ENCODE measurements at places on chromosomes 3 and 15. TPM values are rescaled to one million over a fixed set of nuclear protein-coding genes. Genes with fewer than 3 reads are reported as not detected.

Gene LINGO1
- total RNA-seq = 1.5 TPM

Gene CCR3
- total RNA-seq = not detected

Gene HGD
- 0.09 TPM for total RNA-seq

Gene MYO9A
- 63.8 TPM for total RNA-seq

Gene IL17RE
- total RNA-seq = 1.0 TPM

Gene UBA7
- 23.3 TPM for total RNA-seq

Gene TRAT1
- total RNA-seq = 0.09 TPM

- peak; percentile 58 for DNase-seq
- no peak overlapping the region for H3K4me3 ChIP-seq
- peaks cover 2% of the 10 kb centered on the region for H3K27me3 ChIP-seq
- H3K4me1 ChIP-seq = peaks cover 10% of the 10 kb centered on the region
- no peaks in the 10 kb centered on the region for H3K36me3 ChIP-seq
- no peak overlapping the region for H3K27ac ChIP-seq
Measured at GRCh38 chr15:69490356-69491037, 37.9 kb downstream of the RPLP1 start.

DNA sequence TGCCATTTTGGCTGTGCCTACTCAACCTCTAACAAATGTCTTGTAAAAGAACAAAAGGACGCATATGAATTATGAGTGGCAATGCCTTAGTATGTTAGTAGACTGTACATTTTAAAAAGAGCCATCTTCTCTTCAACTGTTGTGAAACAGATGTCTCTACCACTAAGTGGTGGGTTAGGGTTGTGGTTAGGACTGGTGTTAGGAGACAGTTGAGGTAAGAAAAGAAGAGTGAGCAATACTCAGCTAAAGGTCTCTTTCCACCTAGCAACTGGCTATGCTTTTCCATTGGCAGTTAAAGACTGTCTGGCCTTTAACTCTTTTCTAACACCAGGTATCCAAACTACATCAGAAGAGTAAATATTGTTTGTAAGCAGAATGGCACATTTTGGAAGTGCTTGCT, 221.7 kb upstream of the TBC1D5 start:
- DNase-seq = no peak
- H3K4me3 ChIP-seq = no peak overlapping the region
- H3K36me3 ChIP-seq = no peaks in the 10 kb centered on the region
- no peak overlapping the region for H3K27ac ChIP-seq

DNA sequence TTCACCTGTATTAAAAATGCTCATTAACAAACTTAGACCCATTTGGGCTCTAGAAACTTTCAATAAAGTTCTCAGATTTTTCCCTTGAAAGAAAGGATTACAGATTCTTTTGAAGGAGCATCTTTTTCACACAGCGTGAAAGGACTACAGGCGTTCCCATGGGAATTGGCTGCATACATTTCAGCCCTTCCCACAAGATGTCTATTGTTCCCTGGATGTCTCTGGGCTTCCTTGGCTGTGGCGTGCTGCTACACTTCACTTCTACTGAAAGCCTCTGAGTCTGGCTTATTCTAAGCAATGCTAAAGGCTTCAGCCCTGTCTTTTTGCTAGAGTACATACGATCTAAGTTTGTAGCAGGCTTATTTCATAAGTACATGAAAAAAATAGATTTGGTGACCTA, 1.4 kb downstream of the VEPH1 start:
- peaks cover 2% of the 10 kb centered on the region for H3K4me1 ChIP-seq
- H3K27ac ChIP-seq = no peak overlapping the region
- no peak for DNase-seq
- no peaks in the 10 kb centered on the region for H3K36me3 ChIP-seq
- H3K4me3 ChIP-seq = no peak overlapping the region
- H3K27me3 ChIP-seq = peaks cover 6% of the 10 kb centered on the region

- peaks cover 71% of the 10 kb centered on the region for H3K4me1 ChIP-seq
- H3K4me3 ChIP-seq = no peak overlapping the region
- no peak overlapping the region for H3K27ac ChIP-seq
- H3K27me3 ChIP-seq = no peaks in the 10 kb centered on the region
- DNase-seq = no peak
Measured at GRCh38 chr15:67105991-67106763, 40.8 kb downstream of the SMAD3 start.

DNA sequence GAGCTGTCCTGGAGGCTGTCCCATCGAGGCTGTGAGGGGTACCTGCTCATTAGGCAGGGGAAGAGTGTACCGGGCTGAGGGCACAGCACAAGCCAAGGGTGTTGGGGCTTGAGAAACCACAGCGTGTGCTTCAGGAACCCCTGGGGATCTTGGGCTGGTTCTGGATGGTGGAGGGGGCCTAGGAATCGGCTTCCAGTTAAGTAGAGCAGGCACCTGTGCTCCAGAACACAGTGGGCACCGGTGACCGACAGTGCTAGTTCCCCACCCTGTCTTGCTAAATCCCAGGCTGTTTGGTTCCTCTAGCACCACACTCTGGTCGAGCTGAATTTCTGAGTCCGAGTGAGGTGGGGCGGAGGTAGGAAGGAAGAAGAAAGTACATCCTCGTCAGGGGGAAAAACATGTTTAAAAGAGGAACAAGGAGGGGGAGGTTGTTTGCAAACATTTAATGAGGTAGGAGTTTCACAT, 29.1 kb downstream of the SLC6A6 start:
- no peak for DNase-seq
- H3K4me3 ChIP-seq = no peak overlapping the region
- H3K27me3 ChIP-seq = peaks cover 24% of the 10 kb centered on the region
- peaks cover 67% of the 10 kb centered on the region for H3K4me1 ChIP-seq

DNA sequence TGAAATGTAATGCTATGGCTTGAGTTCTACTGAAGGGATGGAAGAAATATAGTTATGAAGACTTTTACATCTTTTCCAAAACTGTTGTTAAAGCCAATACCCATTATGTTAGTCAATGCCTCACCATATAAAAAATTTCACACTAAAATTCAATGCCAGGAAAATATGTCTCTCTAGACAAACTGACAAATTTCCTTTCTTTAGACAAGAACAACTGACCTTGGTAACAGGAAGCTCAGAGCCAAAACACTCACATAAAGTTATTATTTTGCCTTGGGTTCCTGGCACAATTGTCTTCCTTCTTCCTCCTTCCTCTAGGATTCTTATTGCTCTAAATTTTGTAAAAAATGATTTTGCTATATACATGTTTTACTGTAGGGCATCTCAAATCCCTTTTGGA, 26.7 kb downstream of the INTS14 start:
- H3K36me3 ChIP-seq = peaks cover 41% of the 10 kb centered on the region
- no peak for DNase-seq
- H3K4me3 ChIP-seq = no peak overlapping the region
- no peaks in the 10 kb centered on the region for H3K27me3 ChIP-seq
- H3K27ac ChIP-seq = no peak overlapping the region

GRCh38 chr3:157130467-157131251, 29.3 kb downstream of the CCNL1 start:
- H3K27ac ChIP-seq = peak overlapping the region; percentile 49
- no peaks in the 10 kb centered on the region for H3K36me3 ChIP-seq
- DNase-seq = peak; percentile 53
- peaks cover 31% of the 10 kb centered on the region for H3K4me1 ChIP-seq

GRCh38 chr15:56598991-56599390, 134.1 kb upstream of the MNS1 start:
- no peak overlapping the region for H3K27ac ChIP-seq
- no peaks in the 10 kb centered on the region for H3K4me1 ChIP-seq
- no peaks in the 10 kb centered on the region for H3K27me3 ChIP-seq
